ENCODE measurements at places on chromosomes 13 and 19. TPM values are rescaled to one million over a fixed set of nuclear protein-coding genes. Genes with fewer than 3 reads are reported as not detected.

Gene URAD
- total RNA-seq = not detected

Gene LMTK3
- total RNA-seq = 0.33 TPM

Gene CD209
- not detected for total RNA-seq

Gene OR1M1
- total RNA-seq = not detected

Gene FXYD3
- not detected for total RNA-seq

Gene CRLF1
- 68.1 TPM for total RNA-seq

Gene LHFPL6
- 121 TPM for total RNA-seq

Gene MBD3L2
- total RNA-seq = not detected

Gene IGSF23
- total RNA-seq = not detected

Gene ANGPTL4
- 32.2 TPM for total RNA-seq

Gene KLF5
- 3.5 TPM for total RNA-seq

Gene CCNA1
- 0.39 TPM for total RNA-seq

Gene CD22
- 0.40 TPM for total RNA-seq

Gene VAV1
- total RNA-seq = 0.03 TPM

Gene ZNF415
- 9.5 TPM for total RNA-seq

Gene CEACAM20
- total RNA-seq = not detected

Gene ZNF177
- total RNA-seq = 1.3 TPM

Gene CFAP97D2
- total RNA-seq = not detected

Gene SIGLEC12
- total RNA-seq = not detected

Gene GRIN3B
- total RNA-seq = 0.20 TPM

Gene UHRF1
- 23.0 TPM for total RNA-seq

Gene C3
- 313 TPM for total RNA-seq

Gene NKPD1
- total RNA-seq = 0.26 TPM

Gene RNF17
- 0.98 TPM for total RNA-seq

Gene ITM2B
- total RNA-seq = 340 TPM

Gene LIM2
- not detected for total RNA-seq

Gene CADM4
- total RNA-seq = 4.3 TPM

Gene TTC9B
- total RNA-seq = not detected

Gene PCDH17
- total RNA-seq = 0.26 TPM

Gene SUGT1
- total RNA-seq = 45.1 TPM

Gene DACT3
- 6.8 TPM for total RNA-seq

Gene KIR2DL3
- total RNA-seq = not detected

Gene OVOL3
- total RNA-seq = not detected

Gene ZNF43
- 4.7 TPM for total RNA-seq

Gene WDFY2
- total RNA-seq = 14.2 TPM

Gene PALM
- total RNA-seq = 18.2 TPM

Gene SIGLEC5
- not detected for total RNA-seq

Gene CALR3
- not detected for total RNA-seq

Gene KCNN1
- 0.03 TPM for total RNA-seq

Gene CEACAM5
- not detected for total RNA-seq

Gene PRDX2
- 217 TPM for total RNA-seq

Gene FUT2
- total RNA-seq = not detected

Gene CRYL1
- total RNA-seq = 20.2 TPM

Gene PRODH2
- total RNA-seq = not detected

Gene RGCC
- 2.6 TPM for total RNA-seq

Gene ZNF723
- not detected for total RNA-seq

Gene ZNF536
- not detected for total RNA-seq

Gene LGALS14
- total RNA-seq = not detected

Gene TNFRSF19
- 3.0 TPM for total RNA-seq

Gene NANOS3
- not detected for total RNA-seq

Gene CCDC70
- not detected for total RNA-seq

Gene DPRX
- not detected for total RNA-seq

Gene ZNF600
- 2.6 TPM for total RNA-seq

Gene CDC42EP5
- total RNA-seq = 17.4 TPM

Gene LMO7
- total RNA-seq = 529 TPM
